Left ventricle myocardium inferior (tissue), 1 donor: ENCODE measurements at places on chromosomes 4 and X. TPM values are rescaled to one million over a fixed set of nuclear protein-coding genes. Genes with fewer than 3 reads are reported as not detected.

MYOZ2 gene
- total RNA-seq, result 843 TPM

LRBA gene
- total RNA-seq, result 19.1 TPM

PDZD4 gene
- total RNA-seq, result 4.5 TPM

RHOXF2 gene
- total RNA-seq, result not detected

STATH gene
- total RNA-seq, result not detected

MAGEA2B gene
- not detected for total RNA-seq

GLRA3 gene
- total RNA-seq, result not detected

AREG gene
- 0.55 TPM for total RNA-seq

FATE1 gene
- total RNA-seq, result not detected

CFAP47 gene
- total RNA-seq, result not detected

- DNase-seq, result no peak
These were observed 57.0 kb upstream of the RAP1GDS1 start for GRCh38 chr4:98204236-98204553.

- no peak for DNase-seq
These were observed 17.0 kb downstream of the GASK1B start for GRCh38 chr4:158155656-158156356.

- no peak for DNase-seq
These were observed 279.0 kb downstream of the SPRY1 start for GRCh38 chr4:123675567-123675966.

GRCh38 chr4:164948975-164949374, 28.5 kb downstream of the TRIM61 start:
- no peak for DNase-seq

DNA sequence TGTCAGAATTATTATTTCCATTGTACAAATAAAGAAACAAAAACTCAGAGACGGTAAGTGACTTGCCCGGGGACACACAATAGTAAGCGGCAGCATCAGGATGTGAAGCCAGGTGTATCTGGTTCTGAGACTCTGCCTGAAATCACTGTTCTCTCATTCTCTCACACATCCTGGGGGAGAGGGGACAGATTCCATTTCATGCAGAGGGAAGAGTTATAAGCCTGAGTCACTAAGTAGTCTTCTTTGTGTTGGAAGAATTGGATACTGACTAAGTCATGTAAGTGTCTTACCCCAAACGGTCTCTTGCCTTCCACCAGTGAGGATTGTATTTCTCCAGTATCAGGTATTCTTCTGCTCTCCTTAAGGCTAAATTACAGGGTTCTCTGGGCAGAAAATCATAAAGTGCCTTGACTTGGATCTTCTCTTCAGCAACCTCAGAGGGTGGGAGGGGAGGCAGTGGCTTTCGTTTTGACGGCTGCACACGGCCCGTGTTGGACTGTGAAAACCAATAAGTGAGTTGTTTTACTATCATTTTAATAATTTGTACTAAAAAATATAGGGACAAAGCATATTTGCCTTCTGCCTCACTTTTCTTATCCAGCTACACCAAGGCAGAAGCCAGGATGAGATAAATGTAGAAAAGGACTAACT, 21.9 kb downstream of the TXK start:
- no peak for DNase-seq

- no peak for DNase-seq
These were observed 229.8 kb upstream of the LDB2 start for GRCh38 chr4:17128268-17128667.

GRCh38 chrX:39773923-39774773, 323.6 kb downstream of the BCOR start:
- no peak for DNase-seq

DNA sequence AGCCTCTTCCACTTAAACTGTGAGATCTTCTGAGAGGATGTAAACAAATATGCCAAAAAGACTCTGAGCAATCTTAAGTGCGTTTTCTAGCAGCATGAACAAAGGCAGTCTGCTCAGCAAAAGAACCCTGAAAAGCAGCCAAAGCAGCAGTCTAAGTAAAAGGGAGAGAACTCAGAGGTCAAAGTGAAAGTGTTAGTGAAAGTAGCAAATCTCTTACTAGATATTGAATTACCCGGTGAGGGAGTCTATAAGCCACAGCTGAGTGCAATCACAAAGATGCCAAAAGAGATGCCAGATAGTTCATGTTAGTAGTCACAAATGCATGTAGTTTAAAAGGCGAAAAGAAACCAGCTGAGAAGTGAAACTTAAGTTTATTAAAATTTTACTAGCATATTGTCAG, 7.9 kb upstream of the GNRHR start:
- no peak for DNase-seq

GRCh38 chrX:13868591-13868990, 51.7 kb upstream of the GPM6B start:
- no peak for DNase-seq

- DNase-seq, result no peak
These were observed 2.5 kb downstream of the TIMP1 start for GRCh38 chrX:47584714-47585113.

GRCh38 chrX:96721354-96721753, 36.7 kb downstream of the DIAPH2 start:
- no peak for DNase-seq

DNA sequence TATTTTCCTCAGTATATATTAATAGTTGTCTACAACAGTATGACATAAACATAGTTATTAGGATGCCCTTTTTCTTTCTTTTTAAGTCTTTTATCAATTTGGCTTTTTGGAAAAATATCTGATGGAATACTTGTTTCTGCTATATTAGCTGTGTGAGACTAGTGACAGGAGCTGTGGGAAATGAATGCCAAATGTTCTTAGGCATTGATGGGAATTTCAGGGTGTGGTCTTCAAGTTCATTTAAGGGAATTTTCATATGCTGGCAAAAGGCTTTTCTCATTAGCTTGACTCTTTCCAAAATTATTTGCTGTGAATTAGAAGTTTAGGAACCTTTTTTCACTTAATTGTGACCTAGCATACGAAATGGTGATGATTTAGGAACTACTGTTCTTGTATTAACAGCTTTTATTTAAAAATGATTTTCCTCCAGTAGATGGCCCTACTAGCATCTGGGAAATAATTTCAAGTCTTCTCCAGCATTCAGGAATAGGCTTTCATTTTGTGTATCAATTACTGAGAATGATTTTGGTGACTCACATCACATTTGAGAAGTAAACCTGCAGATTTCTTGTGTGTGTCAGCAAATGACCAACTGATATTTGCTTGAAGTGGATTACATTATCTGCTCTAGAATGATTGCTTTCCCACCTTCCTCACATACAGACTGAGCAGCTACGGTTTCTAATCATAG, 70.9 kb downstream of the HTT start:
- no peak for DNase-seq

GRCh38 chrX:39808471-39808917, 289.3 kb downstream of the BCOR start:
- no peak for DNase-seq

- no peak for DNase-seq
These were observed 436.5 kb upstream of the FTHL17 start for GRCh38 chrX:31508338-31508737.

DNA sequence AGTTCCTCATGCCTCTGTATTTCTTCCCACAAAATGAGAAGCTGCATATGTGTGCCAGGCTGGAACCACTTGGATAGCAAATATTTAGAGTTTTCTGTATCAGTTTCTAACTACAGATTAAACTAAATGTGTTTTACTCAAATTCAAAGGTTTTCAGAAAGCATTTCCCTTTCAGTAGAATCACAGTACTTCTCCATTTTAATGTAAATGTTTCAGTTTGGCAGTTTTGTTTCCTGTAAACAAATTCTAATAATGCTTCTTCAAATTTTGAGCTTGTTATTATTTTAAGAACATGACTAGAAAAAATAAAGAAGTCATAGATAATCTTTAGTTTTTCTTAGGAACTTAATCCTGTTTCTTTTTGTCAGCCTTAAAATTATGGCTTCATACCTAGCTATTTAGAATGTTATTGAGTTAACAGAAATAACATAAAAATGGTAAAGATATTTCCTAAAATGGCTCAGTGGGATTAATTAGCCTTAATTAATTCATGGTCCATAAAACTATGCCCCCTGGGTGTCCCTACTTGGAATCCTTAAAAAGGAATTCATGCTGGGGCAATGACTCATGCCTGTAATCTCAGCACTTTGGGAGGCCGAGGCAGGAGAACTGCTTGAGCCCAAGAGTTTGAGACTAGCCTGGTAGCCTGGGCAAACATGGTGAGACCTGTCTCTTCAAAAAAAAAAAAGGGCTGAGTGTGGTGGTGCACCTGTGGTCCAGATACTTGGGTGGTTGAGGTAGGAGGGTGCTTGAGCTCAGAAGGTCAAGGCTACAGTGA, 83.8 kb upstream of the GPR34 start:
- no peak for DNase-seq

DNA sequence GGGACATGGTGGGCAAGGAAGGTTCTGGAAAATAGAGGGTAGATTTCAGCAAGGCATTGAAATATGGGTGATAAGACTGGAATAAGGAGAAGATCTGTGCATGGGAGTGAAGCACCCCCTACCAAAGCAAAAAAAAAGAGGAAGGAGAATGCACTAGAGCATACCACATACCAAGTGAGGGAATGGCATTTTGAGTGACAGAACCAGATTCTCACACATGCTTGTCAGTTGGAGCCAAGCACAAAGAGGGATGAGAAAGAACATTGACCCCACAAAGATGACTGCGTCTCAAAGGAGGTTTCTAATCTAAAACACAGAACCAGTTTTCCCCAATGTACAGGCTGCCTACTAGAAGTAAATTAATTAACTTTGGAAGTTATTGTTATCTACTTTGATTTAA, 140.3 kb upstream of the SMAD1 start:
- no peak for DNase-seq

GRCh38 chr4:67929426-67929825, 33.9 kb downstream of the TMPRSS11A start:
- DNase-seq, result no peak

DNA sequence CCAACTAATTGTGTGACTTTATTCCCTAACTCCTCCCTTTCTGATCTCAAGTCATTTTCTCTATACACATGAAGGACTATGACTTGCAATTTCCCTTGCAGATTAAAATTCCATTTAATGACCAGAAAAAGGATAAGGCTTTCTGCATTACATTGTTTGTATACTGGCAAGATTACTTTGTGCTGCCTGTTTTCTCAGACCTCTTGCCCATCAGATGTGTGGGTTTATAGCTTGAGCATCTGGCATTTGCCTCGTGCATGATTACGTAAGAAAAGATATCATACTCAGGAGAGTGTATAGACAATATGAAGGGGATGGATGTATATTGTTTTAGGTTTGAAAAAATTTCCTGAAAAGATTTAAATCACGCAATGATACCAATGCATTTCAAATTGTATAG, 593.8 kb upstream of the SLIT2 start:
- DNase-seq, result no peak

DNA sequence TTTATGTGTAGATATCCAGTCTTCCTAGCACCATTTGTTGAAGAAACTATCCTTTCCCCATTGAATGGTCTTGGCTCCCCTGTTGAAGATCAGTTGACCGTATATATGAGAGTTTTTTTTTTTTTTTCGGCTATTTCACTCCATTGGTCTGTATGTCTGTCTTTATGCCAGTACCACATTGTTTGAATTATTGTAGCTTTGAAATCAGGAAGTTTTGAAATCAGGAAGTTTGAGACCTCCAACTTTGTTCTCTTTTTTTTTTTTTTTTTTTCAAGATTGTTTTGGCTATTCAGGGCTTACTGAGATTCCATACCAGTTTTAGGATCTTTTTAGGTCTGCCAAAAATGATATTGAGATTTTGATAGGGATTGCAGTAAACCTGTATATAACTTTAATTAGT, 4.3 kb upstream of the SCD5 start:
- no peak for DNase-seq

DNA sequence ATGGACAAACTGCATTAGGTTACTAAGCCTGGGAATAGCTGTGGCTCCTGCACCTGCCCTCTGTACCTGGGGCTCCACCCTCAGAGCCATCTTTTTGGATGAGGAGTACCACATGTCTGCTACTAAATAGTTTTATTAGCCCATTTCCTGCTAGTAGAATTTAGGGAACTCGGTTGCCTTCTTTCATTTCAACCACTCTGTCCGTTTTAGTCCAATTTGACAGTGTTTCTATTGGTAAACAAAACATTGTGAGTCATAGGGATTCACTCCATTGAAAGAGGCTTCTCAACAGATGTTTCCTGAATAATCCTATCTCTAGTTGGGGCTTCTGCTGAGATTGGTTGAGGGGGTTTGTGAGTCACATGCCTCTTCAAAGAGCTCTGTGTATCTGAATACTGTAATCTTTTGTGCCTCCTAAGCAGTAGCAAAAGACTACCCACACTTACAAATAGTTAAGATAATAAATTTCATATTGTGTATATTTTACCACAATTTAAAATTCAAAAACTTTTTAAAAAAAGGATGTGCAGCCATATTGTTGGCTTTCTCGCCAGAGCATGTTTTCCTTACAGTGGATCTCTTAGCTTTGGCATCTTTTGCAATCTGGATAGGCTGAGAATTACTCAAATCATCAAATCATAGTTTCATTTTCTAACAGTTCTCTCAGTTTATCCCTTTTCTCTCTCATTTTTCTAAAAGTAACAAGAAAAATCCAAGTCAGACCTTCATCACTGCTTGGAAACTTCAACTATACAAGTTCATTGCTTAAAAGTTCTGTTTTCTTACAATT, 9.9 kb downstream of the FAM200B start:
- no peak for DNase-seq

- DNase-seq, result no peak
These were observed 312.7 kb downstream of the RAB28 start for GRCh38 chr4:13171292-13172057.

DNA sequence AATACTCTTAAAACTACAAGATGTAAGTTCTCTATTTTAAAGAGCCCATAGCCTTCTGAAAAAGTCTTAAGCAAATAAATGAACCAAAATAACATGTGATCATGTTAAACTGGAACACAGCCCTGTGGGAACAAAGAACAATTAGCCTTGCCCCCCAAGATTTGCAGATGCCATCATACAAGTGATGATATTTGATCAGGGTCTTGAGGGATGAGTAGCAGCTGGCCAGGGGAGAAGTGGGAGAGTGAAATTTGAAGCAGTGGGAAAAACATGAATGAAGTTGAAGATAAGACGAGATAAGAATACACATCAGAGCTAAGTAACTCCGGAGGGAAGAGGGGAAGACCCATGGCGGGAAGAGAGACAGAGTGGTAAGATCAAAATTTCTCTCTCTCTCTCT, 450.1 kb upstream of the FTHL17 start:
- no peak for DNase-seq

DNA sequence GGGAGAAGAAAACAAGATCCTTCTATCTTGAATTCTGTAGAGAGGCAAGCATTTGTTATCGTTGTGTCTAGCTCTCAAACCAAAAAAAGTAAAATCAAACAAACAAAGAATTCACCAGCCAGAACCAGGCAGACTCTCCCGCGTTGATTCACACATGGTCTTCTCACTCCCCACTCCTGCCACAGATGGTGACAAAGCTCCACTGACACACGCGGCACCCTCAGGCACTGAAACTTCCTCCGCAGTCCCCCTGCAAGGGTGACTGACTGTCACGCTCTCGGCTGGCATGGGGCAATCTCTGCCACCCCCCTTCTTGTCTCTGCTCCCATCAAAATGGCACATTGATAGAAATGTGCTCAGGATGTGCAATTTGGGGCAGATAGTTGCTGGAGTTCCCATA, 304.9 kb downstream of the DHX15 start:
- DNase-seq, result no peak
